ENCODE measurements at places on chromosomes 7 and 10. TPM values are rescaled to one million over a fixed set of nuclear protein-coding genes. Genes with fewer than 3 reads are reported as not detected.
A peak's percentile ranks its signal among the peaks of the same experiment; 100 is the strongest.

The TAX1BP1 gene
- 122 TPM for total RNA-seq

GRCh38 chr7:25303281-25304181 is 75.2 kb upstream of the NPVF start:
- H3K4me1 ChIP-seq, result peaks cover 7% of the 10 kb centered on the region
- H3K27ac ChIP-seq, result peak overlapping the region; percentile 34
- H3K4me3 ChIP-seq, result no peak overlapping the region
- no peak for DNase-seq
- H3K36me3 ChIP-seq, result no peaks in the 10 kb centered on the region

The TYW1B gene
- 21.0 TPM for total RNA-seq

The CPA5 gene
- not detected for total RNA-seq

The UTF1 gene
- not detected for total RNA-seq

DNA sequence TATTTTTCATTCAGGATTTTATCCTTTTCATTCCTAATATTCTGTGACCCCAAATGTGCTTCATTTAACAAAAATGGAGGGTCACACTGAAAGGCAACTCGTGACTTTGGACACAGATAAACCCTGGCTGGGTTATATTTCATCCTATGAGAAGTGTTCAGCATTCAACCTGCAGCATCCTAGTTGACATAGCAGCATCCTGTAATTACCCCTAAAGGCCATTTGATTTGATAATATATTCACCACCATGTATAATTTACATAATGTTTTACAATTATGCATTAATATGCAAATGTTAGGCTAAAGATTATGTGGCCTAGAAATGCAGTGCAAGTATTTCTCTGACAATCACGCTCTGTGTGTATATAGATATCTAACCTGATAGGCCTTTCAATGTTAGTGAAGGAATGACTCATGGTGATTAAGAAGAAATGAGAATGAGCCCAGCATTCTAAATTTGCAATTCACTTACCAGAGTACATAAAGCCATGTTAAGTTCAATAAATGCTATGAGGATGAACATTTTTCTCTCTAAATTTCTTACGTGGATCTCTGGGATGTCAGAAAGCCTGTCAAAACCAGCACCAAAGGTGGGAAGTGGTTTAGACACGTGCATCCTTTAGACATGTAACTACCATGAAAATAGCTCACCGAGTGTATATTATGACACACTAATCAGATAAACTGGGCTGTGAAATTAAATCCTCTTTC is 337.7 kb upstream of the AOAH start:
- no peaks in the 10 kb centered on the region for H3K36me3 ChIP-seq
- DNase-seq, result no peak
- H3K27ac ChIP-seq, result no peak overlapping the region
- no peaks in the 10 kb centered on the region for H3K4me1 ChIP-seq
- no peak overlapping the region for H3K4me3 ChIP-seq

The TMEM140 gene
- total RNA-seq, result 0.89 TPM

- no peak for DNase-seq
- peaks cover 6% of the 10 kb centered on the region for H3K4me1 ChIP-seq
- no peak overlapping the region for H3K27ac ChIP-seq
- no peak overlapping the region for H3K4me3 ChIP-seq
Measured at GRCh38 chr7:77450613-77451012, 34.5 kb upstream of the GSAP start.

The TET1 gene
- total RNA-seq, result 1.2 TPM

DNA sequence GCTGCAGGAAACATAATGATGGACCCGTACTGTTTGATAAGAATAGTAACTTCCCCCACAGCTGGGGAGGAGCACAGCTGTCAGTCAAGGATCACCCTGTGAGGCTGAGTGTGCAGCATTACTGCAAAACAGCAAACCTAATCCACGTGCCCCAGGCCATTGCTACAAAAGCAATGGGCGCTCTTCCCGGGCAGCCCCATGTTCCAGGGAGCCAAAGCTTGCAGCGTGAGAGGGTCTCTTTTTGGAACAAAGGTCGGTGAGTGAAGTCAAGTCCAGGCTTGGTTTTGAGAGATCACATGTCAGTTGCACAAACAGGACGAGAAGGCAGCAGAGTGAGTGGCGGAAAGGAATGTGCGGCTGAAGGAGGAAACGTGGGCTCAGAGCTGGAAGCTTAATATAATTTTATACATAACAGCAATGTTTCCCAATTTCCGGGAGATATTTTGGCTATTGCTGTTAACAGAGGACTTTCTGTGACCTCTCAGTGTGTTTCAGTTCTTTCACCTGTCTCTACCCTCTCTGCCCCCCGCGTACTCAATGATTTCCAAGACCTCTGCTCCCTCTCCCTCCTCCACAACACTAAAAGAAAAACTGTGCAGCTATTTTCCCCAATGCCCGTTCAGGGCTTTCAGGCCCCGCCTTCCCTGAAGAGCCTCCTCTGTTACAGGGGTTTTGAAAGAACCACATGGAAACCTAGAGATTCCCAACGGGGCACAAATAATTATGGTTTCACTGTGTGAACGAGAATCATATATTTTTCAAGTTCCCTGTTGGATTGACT is 128.9 kb downstream of the MTPAP start:
- no peak overlapping the region for H3K27ac ChIP-seq
- peak; percentile 34 for DNase-seq
- no peak overlapping the region for H3K4me3 ChIP-seq
- no peaks in the 10 kb centered on the region for H3K36me3 ChIP-seq
- H3K4me1 ChIP-seq, result no peaks in the 10 kb centered on the region
- no peaks in the 10 kb centered on the region for H3K27me3 ChIP-seq

The WDFY4 gene
- 1.2 TPM for total RNA-seq

- no peak overlapping the region for H3K4me3 ChIP-seq
- no peaks in the 10 kb centered on the region for H3K27me3 ChIP-seq
- H3K36me3 ChIP-seq, result no peaks in the 10 kb centered on the region
- DNase-seq, result no peak
- H3K27ac ChIP-seq, result no peak overlapping the region
Measured at GRCh38 chr10:43376046-43376635, 4.7 kb downstream of the FXYD4 start.

DNA sequence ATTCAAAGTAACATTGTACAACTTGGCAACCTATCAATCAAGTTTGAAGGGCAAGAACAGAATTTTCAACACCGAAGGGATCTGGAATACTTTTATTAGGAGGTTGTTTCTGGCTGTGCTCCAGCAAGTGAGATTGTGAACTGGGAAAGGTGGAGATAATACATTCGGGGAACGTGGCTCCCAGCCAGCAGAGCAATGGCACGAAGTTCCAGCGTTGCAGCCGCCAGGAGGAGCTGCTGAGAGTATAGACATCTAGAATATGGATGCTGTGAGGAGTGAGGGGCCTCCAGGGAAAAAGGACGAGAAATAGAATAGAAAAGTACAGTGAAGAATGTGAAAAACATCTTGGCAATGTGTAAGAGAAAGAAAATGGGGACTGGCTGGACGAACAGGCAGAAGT is 69.5 kb downstream of the TCERG1L start:
- H3K4me3 ChIP-seq, result no peak overlapping the region
- no peak overlapping the region for H3K27ac ChIP-seq
- DNase-seq, result peak; percentile 57
- no peaks in the 10 kb centered on the region for H3K36me3 ChIP-seq
- no peaks in the 10 kb centered on the region for H3K4me1 ChIP-seq

The HOXA7 gene
- 1.2 TPM for total RNA-seq

The CYP3A4 gene
- total RNA-seq, result not detected

DNA sequence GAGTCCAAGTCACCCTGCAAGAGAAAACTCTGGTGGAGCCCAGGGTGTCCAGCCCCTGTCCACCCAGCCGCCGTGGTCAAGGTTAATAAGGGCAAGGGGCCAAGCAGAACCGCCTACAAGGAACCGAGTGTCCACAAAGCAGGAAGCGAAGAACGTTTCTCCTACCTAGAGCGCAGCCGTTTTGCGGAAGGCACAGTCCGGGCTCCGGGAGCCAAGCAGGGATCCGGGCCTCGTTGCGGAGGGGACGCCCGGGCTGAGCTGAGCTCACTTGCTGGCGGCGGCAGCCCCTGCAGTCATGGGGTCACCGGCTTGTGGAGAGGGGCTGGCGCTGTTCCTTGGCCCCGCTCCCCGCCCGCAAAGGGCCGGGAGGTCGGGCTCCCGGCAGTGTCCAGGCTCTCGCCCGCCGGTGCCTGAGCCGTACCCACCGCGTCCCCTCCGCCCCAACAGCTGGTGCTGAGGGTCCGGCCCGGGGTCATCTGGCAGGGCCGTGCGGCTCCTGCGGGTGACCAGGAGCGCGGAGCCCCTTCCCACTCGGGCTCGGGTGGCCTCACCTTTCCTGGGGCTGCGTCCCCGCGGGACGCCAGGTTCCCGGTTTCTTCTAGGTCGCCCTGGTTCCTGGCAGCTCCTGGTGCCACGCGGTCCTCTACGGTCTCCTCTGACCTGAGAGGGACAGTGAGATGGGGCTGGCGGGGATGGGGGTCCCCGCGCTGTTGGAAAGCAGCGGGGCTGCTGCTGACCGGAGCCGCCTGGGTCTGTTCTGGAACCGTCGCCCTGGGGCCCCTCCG is 14.0 kb upstream of the ZNF273 start:
- H3K4me1 ChIP-seq, result peaks cover 19% of the 10 kb centered on the region
- DNase-seq, result peak; percentile 61
- H3K27ac ChIP-seq, result no peak overlapping the region
- no peaks in the 10 kb centered on the region for H3K36me3 ChIP-seq

- H3K27ac ChIP-seq, result no peak overlapping the region
- no peaks in the 10 kb centered on the region for H3K27me3 ChIP-seq
- no peak overlapping the region for H3K4me3 ChIP-seq
- no peaks in the 10 kb centered on the region for H3K36me3 ChIP-seq
- H3K4me1 ChIP-seq, result no peaks in the 10 kb centered on the region
Measured at GRCh38 chr7:80619741-80620140, 18.7 kb upstream of the CD36 start.

DNA sequence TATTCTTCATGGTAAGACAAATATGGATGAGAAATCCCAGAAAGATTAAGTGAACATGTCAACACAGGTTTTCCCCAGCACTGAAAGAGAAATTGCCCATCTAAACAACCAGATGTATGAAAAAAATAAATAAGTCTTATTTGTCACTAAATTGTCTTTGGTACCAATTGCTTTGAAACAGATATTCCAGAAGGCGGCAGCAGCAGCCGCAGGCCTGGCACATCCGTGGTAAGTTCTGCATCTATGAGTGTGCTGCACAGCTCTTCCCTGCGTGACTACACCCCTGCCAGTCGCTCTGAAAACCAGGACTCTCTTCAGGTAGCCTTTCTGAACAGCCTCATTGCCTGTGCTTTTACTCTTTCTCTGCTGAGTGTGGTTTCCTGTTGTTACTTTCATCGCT is 49.7 kb upstream of the GATAD1 start:
- H3K4me3 ChIP-seq, result no peak overlapping the region
- no peak overlapping the region for H3K27ac ChIP-seq
- H3K27me3 ChIP-seq, result no peaks in the 10 kb centered on the region
- no peaks in the 10 kb centered on the region for H3K4me1 ChIP-seq

The MYH16 gene
- total RNA-seq, result not detected

GRCh38 chr10:24929056-24929544 is 23.3 kb downstream of the PRTFDC1 start:
- no peaks in the 10 kb centered on the region for H3K27me3 ChIP-seq
- H3K27ac ChIP-seq, result no peak overlapping the region
- peaks cover under 1% of the 10 kb centered on the region for H3K4me1 ChIP-seq
- H3K36me3 ChIP-seq, result no peaks in the 10 kb centered on the region
- no peak for DNase-seq
- H3K4me3 ChIP-seq, result no peak overlapping the region

GRCh38 chr10:78476844-78477243 is 443.2 kb downstream of the RPS24 start:
- no peak for DNase-seq
- no peaks in the 10 kb centered on the region for H3K36me3 ChIP-seq
- H3K4me3 ChIP-seq, result no peak overlapping the region

DNA sequence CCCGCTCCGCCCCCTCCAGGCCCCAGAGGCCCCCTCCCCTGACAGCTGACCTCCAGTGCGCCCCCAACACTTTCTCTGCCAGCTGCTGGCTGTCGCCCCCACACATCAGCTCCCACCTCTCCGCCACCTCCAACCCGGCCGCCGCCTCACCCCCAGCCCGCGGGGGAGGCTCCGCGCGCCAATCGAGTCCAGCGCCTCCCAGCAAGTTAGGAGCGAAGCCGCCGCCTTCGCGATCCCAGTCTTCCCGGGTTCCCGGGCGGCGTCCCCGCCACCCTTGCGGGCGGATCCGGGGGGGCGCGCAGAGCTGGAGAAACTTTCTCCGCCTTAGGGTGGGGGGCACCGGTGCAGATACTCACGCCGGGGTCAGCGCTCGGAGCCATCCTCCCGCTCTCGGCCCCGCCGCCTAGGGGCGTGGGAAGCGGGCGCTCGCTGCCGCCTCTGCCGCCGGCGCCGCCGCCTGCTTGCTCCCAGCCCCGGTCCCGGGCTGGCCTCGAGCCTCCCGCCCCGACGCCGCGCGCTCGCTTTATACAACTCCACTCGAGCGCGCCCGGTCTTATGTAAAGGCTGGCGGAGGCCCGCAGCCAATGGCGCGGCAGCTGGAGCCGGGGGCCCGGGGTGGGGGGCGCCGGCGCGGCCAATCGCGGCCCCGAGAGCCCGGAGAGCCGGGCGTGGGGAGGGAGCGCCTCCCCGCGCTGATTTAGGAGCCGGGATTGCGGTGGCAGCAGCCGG is at the start of gene CRTAC1:
CRTAC1 (minus strand) TSS at position 529 of the 729 bp plus-strand sequence; CDS start at position 380, 149 bp downstream.
- H3K4me1 ChIP-seq, result peaks cover 16% of the 10 kb centered on the region
- H3K4me3 ChIP-seq, result peak within 1 kb of the TSS; percentile 52
- H3K36me3 ChIP-seq, result no peaks in the 10 kb centered on the region
- DNase-seq, result peak; percentile 29

GRCh38 chr10:129122846-129123245 is 344.2 kb upstream of the MGMT start:
- no peaks in the 10 kb centered on the region for H3K36me3 ChIP-seq
- no peaks in the 10 kb centered on the region for H3K27me3 ChIP-seq
- H3K27ac ChIP-seq, result no peak overlapping the region
- H3K4me1 ChIP-seq, result no peaks in the 10 kb centered on the region
- H3K4me3 ChIP-seq, result no peak overlapping the region
- DNase-seq, result no peak

- H3K36me3 ChIP-seq, result no peaks in the 10 kb centered on the region
- H3K4me1 ChIP-seq, result peaks cover 31% of the 10 kb centered on the region
- peak within 1 kb of the TSS; percentile 95 for H3K27ac ChIP-seq
- no peaks in the 10 kb centered on the region for H3K27me3 ChIP-seq
- peak; percentile 99 for DNase-seq
Measured at GRCh38 chr7:91264046-91264923, at the start of gene FZD1. FZD1 (plus strand) TSS chr7:91264433; CDS start chr7:91264881, 448 bp downstream.

DNA sequence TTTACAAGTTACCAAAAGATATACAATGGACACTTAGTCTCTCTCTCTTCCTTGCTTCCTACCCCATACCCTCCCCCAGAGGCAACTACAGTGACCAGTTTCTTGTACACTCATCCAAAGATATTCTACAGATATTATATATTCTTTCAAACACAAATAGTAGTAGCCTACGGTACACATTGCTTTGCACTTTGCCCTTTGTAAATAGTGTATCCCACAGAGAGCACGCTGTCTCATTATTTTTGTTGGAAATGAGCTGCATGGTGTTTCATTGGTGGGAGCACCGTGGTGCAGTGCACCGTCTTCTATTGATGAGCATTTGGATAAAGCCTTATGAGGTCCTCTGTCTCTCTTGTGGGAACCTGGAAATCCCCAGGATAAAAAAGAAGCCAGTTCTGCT is 24.2 kb downstream of the STRA8 start:
- H3K36me3 ChIP-seq, result no peaks in the 10 kb centered on the region
- H3K27ac ChIP-seq, result no peak overlapping the region
- H3K4me1 ChIP-seq, result peaks cover 13% of the 10 kb centered on the region
- no peak for DNase-seq

GRCh38 chr10:11626071-11626470 is 14.6 kb upstream of the USP6NL start:
- H3K36me3 ChIP-seq, result no peaks in the 10 kb centered on the region
- H3K4me3 ChIP-seq, result no peak overlapping the region
- no peaks in the 10 kb centered on the region for H3K27me3 ChIP-seq
- no peak for DNase-seq
- H3K4me1 ChIP-seq, result no peaks in the 10 kb centered on the region
- no peak overlapping the region for H3K27ac ChIP-seq

- H3K4me1 ChIP-seq, result no peaks in the 10 kb centered on the region
- no peak overlapping the region for H3K27ac ChIP-seq
Measured at GRCh38 chr10:57786850-57787750, 480.6 kb downstream of the IPMK start.
